ENCODE measurements at places on chromosomes 7 and 10. TPM values are rescaled to one million over a fixed set of nuclear protein-coding genes. Genes with fewer than 3 reads are reported as not detected.

Gene MACC1
- 0.12 TPM for total RNA-seq

Gene VTI1A
- total RNA-seq: 27.9 TPM

Gene GFRA1
- total RNA-seq: 16.7 TPM

Gene ASAH2
- 0.25 TPM for total RNA-seq

Gene WNT2
- total RNA-seq: 0.10 TPM

Gene SAP25
- total RNA-seq: 0.72 TPM
